ENCODE measurements at places on chromosomes 2 and 18. TPM values are rescaled to one million over a fixed set of nuclear protein-coding genes. Genes with fewer than 3 reads are reported as not detected.

GRCh38 chr2:239369631-239370161 is 31.1 kb downstream of the HDAC4 start:
- no peak overlapping the region for H3K4me3 ChIP-seq
- no peak for DNase-seq
- no peaks in the 10 kb centered on the region for H3K4me1 ChIP-seq
- no peaks in the 10 kb centered on the region for H3K27me3 ChIP-seq

DNA sequence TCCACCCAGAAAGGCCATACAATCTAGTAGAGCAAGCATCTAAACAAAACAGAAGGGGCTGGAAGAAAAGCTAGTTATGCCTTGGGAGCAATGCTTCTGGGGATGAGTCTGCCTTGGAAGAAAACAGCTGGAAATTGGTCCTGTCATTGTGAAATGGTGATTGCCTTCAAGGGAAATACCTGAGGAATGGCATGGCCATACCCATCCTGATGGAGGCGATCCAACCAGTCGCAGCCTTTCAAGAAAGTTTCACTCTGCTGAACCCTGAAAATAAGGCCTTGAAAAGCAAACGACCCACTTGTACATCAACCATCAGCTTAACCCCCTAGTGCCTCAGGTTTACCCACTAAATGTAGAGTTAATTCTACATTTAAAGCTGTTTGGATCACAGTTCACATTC is 72.6 kb upstream of the PID1 start:
- DNase-seq: no peak
- H3K36me3 ChIP-seq: no peaks in the 10 kb centered on the region
- H3K4me3 ChIP-seq: no peak overlapping the region
- no peak overlapping the region for H3K27ac ChIP-seq

DNA sequence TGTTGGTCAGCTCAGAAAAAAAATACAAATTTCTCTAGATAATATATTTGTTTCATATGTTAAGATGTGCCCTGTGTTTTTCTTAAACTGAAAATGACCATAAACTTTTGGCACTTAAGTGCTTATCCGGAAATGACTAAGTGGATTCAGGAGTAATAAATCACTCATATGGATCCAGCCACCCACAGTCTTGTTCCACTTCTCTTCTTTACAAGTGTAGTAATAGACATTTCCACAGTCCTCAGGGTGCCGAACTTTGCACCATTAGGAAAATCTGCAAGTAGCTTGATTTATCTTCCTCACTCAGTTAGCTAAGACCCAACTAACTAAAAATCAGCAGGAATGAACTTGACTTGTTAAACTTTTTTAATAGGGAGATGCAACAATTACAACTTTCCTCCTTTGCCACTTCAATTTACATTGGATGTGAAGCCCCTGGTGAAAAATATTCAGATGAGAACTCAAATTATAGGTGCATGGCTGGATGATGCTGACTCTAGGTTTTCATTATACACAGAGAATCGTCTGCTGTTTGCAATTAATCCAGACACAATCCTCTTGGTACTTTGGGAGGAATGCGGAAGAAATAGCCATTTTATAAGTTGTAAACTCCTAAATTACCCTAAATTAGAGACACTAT is 322.5 kb downstream of the ARHGAP15 start:
- no peaks in the 10 kb centered on the region for H3K4me1 ChIP-seq

Gene NOL4
- not detected for total RNA-seq

DNA sequence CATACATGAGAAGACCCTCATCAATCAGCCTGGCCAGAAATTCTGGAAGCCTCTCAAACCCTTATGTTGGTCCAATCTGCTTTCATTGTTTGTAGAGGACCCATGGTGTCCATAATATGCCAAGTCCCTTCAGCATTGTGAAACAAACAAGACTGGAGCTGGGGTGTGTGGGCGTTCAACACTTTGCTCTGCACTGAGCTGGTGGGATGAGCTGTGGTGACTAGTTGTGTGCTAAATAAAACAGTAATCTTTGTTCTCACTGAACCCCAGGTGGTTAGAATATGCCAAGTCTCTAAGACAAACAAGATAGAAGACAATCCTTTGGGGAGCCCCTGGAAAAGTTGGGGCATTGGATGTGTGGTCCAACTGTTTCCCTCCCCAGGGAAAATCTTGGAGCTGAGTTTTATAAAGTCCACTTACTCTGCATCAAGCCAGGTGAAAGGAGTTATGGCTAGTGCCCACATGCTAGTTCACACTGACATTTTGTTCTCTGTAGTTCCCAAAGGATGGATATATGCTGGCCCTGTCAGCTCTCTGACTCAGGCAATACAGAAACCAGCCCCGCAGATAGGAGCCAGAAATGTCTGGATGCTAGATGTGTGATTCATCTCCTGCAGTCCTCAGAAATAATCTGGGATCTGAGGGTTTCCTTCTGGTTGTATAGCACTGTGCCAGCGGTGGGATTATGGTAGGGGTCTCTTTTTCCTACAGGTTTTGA is 260.2 kb downstream of the TMX3 start:
- no peak overlapping the region for H3K27ac ChIP-seq
- no peak for DNase-seq

Measured in breast epithelium (tissue), 4 donors.